Omental fat pad (tissue), 4 donors: ENCODE measurements at places on chromosomes 1 and 21. TPM values are rescaled to one million over a fixed set of nuclear protein-coding genes. Genes with fewer than 3 reads are reported as not detected.

DNA sequence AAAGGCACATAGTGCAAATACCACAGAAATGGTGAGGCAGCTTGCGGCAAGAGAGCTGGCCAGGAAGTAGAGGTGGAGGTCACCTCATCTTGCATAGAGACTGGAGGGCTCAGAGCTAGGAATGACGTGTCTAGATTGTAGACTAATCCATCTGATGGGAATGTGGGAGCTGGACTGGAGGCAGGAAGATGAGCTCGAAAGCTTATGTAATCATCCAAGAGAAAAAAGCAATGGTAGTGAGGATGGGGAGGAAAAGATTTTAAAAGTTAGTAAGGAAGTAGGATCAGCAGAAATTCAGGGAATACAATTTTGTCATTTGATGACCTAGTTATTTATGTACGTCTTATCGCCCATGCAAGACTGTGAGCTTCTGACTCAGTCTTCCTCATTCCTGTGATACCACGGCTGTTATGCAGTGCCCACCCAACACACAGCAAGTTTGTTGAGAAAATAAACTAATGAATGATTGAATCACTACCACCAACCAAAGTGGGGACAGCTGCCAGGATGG is 123.9 kb downstream of the RRAGC start:
- DNase-seq: no peak

The LMX1A gene
- total RNA-seq: not detected

The OR2T11 gene
- not detected for total RNA-seq

DNA sequence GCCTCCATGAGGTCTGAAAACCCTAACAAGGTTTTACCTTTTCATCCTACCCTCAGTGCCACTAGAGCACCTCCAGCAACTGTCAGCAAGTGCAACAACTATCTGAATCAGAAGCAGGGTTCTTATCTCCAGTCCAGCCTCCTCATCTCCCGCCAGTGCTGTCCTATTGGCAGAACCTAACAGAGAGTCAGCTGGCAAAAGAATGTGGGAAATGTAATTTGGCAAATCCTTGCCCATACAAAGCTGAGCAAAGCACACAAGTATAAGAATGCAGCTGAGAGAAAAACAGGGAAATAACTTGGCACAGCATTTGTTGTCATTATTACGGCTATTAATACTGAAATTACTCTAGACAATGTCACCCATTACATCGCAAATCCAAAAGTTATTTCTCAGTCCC is 124.2 kb downstream of the ATP6V1G3 start:
- DNase-seq: no peak

GRCh38 chr21:45347712-45348499 is 57.1 kb upstream of the COL18A1 start:
- no peak for DNase-seq

GRCh38 chr1:197806718-197807117 is 31.4 kb upstream of the DENND1B start:
- DNase-seq: no peak

- no peak for DNase-seq
These were observed 32.9 kb upstream of the TADA1 start for GRCh38 chr1:166908942-166909341.

The LAD1 gene
- total RNA-seq: 0.25 TPM

DNA sequence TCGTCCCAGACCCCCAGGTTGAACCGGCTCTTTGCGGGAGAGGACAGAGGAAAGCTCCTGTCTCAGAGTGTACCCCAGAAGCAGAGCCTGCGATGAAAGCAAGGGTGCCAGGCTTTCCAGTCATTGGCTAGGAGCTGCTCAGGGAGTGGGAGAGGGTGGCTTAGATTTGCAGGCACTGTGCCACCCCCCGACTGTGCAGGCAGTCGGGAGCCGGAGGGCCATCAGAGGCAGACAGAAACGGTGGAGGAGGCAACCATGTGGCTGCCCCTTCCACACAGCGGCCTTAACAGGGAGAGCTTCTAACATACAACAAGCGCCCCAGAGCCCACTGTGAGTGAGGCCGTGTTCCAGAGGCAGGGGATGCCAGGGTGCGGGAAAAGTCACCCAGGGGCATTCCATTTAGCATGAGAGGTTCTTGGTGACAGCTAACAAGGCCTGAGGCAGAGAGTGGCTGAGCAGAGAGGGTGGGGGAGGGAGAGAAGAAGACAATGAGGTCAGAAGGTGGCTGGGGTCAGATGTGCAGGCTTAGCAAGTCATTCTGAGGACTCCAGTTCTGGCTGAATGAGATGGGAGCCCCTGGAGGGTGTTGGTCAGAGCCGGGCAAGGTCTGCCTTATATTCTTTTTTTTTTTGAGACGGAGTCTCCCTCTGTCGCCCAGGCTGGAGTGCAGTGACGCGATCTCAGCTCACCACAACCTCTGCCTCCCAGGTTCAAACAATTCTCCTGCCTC is 9.5 kb upstream of the C1orf167 start:
- no peak for DNase-seq

DNA sequence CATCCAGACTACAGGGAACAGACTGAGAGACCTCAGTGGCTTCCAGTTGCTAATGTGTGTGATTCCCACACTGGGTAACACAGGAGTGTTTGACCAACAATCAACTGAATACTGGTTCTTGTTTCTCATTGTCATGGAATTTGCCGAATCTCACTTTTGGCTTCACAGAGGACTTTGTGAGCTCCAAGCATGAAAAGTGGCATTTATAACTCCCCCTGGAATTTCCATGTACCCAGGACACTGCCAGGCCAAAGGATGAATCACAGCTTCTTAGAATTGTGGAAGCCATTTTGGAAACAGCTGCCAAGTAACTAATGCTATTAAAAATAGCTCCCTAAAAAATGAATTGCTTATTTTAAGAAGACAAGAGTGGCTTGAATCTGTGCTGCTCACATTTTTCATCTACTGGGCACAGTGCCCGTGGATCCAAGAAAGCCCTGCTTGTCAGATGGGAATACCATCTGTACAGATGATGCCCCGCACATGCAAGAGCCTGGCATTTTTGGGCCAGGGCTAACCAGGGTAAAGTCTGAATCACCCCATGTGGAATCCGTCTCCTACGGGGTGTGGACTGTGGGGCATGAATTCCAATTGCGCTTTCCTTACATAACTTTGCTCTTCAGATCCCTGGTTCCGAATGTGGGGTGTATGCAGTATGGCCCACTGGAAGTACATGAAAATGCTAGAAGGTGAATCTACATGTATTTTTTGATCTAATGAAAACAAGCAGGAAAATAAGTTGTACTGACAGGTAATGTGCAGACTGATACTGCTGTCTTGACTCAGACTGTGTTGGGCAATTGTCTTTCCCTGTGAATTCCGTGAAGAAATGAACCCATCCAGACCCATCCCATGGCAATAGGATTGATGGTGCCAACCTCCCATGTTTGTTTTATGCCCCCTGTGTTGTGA is 487.3 kb downstream of the SIPA1L2 start:
- no peak for DNase-seq

DNA sequence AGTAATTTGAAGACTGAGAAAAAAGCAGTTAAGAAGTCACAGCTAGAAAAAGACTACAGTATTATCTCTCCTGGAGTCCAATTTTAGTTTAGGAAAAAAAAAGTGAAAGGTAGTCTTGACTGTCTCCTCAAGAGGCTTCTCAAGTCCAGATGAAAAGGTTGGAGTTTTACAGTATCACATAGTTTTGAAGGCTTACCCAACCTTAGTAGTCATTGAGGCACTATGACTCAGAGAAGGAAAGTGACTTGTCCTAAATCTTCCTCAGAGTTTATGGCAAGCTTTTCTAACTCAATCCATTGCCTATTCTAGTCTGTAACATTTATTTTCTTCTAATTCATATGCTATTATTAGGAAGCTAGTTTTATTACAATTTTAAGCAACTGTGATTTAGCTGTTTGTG is 174.9 kb downstream of the DPYD start:
- no peak for DNase-seq

The DVL1 gene
- total RNA-seq: 65.0 TPM

- no peak for DNase-seq
These were observed 179.9 kb upstream of the ZNF644 start for GRCh38 chr1:91201694-91202093.

- no peak for DNase-seq
These were observed 12.8 kb downstream of the MED18 start for GRCh38 chr1:28341591-28341990.

- DNase-seq: no peak
These were observed 33.9 kb downstream of the MPZL1 start for GRCh38 chr1:167755654-167756053.

- DNase-seq: no peak
These were observed 528.9 kb downstream of the KIF26B start for GRCh38 chr1:245683676-245684075.

- no peak for DNase-seq
These were observed 25.9 kb downstream of the PCNX2 start for GRCh38 chr1:233269656-233270055.

DNA sequence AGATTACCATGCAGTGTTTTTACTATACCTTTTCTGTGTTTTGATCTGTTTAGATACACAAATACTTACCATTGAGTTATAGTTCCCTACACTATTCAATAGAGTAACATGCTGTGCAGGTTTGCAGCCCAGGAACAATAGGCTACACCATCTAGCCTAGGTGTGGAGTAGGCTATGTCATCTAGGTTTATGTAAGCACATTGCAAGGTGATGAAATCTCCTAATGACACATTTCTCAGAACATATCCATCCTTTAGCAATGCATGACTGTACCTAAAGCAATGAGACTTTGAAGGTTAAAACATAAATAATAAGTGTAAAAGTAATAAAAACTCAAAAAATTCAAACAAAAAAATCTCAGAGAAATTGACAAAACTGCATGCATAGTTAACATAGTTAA is 358.6 kb downstream of the USH2A start:
- no peak for DNase-seq

GRCh38 chr1:202815120-202815519 is 4.4 kb downstream of the PCAT6 start:
- no peak for DNase-seq

DNA sequence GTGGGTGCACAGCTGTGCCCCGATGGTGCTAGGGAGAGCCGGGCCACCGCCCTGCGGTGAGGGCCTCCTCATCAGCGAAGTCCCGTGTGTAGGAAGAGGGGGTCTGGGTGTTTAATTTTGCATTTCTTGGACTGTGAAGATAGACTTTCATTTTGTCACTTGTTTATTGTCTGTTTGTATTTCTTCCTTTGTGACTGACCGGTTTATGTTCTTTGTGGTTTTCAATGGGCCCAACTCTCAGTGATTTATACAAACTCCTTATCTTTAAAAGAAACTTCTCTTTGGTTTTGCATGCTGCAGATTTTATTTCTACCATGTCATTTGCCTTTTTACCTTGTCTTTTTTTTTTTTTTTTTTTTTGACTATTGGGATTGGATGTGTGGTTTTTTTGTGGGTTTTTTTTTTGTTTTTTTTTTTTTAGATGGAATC is 65.1 kb downstream of the COL18A1 start:
- DNase-seq: no peak

GRCh38 chr1:18151436-18152122 is 44.0 kb downstream of the IGSF21 start:
- DNase-seq: no peak

DNA sequence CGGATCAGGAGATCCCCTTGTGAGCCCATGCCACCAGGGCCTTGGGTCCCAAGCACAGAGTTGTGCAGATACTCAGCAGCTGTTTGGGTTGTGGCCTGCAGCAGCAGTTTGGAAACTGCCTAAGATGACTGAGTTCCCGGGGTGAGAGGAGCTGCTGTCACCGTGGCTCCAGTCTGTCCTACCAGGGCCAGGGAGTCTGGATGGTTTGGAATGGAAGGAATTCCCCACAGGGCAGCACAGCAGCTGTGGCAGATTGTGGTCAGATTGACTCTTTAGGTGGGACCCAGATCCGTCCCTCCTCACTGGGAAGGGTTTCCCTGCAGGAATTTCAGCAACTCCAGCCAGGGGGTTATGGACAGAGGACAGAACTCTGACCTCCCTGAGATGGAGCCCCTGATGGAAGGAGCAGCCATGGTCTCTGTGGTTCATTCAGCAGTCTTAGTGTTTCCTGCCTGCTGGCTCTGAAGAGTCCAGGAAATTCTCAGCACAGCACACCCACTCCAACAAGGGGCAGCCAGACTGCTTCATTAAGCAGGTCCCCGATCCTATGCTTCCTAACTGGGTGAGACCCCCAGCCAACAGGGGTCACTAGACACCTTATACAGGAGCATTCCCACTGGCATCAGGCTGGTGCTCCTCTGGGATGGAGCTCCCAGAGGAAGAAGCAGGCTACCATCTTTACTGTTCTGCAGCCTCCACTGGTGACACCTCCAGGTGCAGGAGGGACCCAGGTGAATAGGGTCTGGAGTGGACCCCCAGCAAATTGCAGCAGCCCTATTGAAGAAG is 51.5 kb upstream of the TNFSF4 start:
- no peak for DNase-seq

The HSF2BP gene
- 1.1 TPM for total RNA-seq

The ATP6V0B gene
- total RNA-seq: 111 TPM

The FYB2 gene
- total RNA-seq: not detected

The LCK gene
- total RNA-seq: 3.5 TPM

- no peak for DNase-seq
These were observed 3.1 kb upstream of the DIPK1A start for GRCh38 chr1:92964316-92964715.

DNA sequence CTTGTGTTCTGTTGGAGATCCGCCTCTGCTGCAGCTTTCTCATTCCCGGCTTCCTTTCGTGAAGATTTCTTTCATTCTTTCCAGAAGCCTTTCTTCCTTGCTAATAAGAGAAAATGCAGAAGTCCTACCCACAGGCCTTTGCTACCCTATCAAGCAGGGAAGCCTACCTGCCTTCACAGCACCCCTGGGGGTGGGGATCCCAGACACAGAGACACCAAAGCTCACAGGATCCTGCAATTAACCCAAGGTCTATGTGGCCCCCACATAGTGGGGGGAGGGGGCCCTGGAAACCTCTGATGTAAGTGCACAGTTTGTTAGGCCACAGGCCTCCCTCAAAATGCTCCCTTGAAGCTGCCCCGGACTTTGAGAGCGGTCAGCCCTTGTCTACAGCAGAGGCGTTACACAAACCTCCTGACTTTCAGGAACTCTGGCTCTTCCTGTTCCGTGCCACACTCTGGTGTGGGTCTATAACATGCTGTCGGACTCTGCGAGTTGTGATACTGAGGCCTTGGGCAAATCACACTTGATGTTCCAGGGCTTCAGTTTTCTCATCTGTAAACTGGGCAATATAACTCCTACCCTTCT is 31.2 kb downstream of the NKAIN1 start:
- no peak for DNase-seq

- DNase-seq: no peak
These were observed 52.9 kb upstream of the CNTN2 start for GRCh38 chr1:204990059-204990664.

The ADAMTS4 gene
- total RNA-seq: 38.5 TPM

DNA sequence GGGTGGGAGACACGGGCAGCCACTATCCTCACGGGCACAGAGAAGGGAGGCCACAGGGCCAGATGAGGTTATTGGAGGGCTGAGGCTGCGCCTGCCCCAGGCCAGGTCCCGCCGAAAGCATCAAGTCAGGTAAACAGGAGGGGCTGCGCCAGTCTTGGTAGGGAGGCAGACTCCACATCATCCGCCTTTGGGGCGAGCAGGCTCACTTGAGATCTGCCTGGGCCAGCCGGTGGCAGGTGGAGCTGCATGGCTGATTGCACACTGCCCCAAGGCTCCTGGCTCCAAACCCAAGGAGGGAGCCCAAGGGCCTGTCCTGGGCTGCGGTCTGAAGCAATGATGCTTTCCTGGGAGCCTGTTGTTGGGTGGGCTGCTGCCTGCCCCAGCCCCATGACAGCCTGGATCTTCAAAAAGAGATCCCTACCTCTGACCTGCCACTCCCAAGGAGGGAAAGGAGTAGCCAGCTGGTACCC is 4.6 kb downstream of the SMIM1 start:
- no peak for DNase-seq

- DNase-seq: no peak
These were observed 100.2 kb downstream of the DPYD start for GRCh38 chr1:97820470-97821188.

GRCh38 chr1:54701066-54701465 is 14.6 kb upstream of the TTC4 start:
- no peak for DNase-seq

The IL19 gene
- not detected for total RNA-seq

The SPRR1B gene
- not detected for total RNA-seq
